ENCODE measurements at places on chromosomes 3 and 15.

DNA sequence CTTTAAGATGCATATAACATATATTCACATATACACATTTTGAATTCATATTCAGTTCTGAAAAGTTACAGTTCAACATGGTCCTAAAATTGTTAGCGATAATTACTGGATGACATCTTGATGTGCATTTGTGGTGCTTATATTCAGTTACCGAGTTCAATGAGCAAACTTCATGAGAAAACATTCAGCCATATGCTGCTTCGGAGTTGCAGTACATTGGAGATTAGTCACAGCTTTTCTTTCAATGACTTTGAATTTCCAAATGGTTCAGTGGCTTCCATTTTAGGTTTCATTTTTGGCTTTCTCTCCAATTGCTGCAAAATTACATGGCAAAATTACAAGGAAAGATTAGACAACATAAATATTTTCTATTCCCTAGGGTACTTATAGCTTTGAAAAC is 198.3 kb upstream of the CNTN3 start:
- DNase-seq, result no peak

DNA sequence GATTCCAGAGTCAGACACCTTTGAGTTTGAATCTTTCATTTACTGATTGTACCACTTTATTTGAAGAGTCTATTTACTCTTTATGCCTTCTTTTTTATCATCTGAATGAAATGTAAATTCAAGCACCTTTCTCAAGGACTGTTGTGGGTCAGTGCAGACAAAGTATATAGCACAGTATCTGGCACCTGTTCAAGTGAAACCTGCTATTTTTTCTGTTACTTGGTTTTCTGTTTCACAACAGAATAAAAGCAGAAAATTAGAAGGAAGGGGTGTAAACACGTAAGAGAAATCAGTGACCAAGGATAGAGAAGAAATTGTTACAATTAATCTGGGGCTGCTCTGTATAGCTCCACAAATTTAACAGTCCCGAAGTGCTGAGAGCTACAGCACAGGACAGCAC is 357.4 kb downstream of the RSL24D1 start:
- DNase-seq, result no peak

DNA sequence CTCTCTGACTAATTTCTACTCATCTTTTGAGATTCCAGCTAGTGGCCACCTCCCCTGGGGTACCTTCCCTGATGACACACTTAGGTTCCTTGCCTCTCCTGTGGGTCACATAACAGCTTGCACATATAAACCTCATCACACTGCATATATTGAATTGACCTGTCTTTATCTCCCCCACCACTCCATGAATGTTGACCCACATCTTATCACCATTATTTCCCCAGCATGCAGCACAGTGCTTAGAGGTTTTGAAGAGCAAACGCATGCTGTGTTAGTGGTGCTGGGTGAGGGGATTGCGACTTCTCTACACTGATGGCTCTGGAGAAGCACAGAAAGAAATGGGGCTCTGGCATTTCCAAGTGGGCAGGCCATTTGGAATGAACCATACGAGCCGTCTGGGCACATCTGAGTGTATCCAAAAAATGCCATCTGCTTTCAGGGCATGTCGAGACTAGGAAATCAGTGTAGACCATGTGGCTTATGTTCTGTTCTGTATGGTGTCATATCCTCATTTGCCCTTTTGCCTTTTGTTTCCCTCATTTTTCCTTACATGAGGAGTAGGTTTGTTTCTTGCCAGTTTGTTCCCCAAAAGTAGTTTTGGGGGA is 333.2 kb upstream of the TRIM42 start:
- no peak for DNase-seq

DNA sequence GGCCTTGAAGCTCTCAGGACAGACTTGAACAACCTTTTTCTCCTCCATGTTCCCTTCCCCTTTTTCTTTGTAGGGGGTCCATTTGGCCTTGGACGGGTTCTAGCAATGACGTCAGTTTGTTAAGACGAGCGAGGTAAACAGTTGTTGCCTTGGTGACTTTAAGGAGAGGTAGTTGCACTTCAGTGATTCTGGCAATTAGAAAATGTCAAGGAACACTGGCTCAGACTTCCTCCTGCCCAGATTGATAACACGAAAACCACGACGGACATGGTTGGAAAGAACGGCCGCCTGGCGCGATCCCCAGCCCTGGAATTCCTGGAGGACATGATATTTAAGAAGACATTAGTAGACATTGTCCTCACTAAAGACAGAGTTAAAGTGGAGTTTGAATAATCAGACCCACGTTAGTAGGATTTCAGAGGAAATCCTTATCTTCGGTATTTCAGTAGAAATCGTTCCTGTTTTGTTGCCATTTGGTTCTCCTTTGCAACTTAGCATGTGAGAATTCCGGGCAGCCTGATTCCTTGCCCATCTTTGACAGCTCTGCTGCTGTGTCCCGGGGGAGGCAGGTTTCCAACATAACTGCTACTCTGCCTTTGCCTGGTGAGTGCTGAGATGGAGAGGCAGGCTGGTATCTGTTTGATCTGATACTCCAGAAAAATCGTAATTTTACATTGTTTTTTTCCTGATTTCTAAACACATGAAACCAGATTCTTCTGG is 87.3 kb downstream of the ST6GAL1 start:
- no peak for DNase-seq

DNA sequence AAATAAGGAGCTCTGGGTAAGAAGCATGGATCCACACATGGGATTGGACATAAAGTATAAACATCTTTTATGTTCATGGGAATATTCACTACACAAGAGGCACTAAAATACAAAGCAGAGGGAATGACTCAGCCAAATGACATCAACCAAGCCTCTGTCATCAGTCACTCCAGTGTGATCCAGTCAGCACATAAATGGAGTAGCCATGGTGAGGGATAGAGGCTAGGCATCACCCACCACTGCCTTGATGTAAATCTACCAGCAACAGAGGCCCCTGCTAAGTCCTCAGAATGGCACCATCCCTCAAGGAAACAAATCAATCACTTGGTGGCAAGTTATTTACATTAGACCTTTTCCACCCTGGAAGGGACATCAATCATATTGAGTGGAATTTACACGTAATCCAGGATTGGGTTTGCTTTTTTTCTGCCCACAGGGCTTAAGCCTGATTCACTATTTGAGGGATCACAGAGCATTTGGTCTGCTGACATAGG is 27.2 kb downstream of the VEPH1 start:
- DNase-seq, result no peak

GRCh38 chr15:33874156-33874555 is 94.1 kb upstream of the CHRM5 start:
- DNase-seq, result no peak

- DNase-seq, result no peak
Observed at GRCh38 chr3:12722226-12722625, 36.8 kb downstream of the TMEM40 start.

DNA sequence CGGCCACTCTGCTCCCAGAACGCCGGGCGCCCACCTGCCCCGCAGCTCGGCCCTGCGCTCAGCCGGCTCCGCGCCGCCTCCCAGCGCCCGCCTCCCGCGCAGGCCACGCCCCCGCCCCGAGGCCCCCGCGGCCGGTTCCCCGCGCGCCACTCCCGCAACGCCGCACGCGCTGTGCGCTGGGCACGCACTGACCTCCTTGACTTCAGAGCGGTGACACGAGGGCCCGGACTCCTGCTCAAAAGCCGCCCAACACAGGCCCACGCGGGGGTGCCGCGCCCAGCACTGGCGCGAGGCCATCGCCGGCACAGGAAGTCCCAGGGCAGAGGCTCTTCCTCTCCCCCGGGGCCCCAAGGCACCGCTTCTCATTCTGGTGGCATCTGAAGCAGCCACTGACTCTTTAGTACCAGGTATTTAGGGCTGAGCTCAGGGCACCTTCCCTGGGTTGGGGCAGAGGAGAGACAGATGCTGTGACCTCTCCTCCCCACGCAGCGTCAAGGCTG is 12.4 kb downstream of the TNK2 start:
- DNase-seq, result peak; percentile 53

DNA sequence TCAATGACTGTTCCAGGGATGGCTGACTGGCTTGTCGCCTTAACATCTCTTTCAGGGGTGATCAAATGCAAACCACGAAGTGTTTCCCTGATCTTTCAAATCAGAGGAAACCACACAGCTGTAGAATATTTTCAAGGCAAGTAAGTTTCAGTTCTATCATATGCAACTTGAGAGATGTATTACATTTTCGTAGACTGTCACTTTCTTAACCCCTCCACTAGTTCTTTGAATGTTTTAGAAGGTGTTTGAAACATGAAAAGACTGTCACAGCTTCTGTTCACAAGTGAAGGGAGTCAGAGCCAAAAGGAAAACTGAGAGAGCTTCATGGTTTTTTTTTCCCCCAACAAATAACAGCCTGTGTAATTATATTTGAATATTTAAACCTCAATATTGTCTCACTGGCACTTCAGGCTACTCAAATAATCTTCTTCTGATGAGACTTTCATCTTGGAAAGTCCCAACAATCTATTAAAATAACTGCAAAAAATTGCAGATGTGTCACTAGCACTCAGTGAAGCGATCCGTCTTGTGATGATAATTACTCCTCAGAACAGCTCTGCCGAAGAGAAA is 25.9 kb upstream of the CAPN7 start:
- no peak for DNase-seq

DNA sequence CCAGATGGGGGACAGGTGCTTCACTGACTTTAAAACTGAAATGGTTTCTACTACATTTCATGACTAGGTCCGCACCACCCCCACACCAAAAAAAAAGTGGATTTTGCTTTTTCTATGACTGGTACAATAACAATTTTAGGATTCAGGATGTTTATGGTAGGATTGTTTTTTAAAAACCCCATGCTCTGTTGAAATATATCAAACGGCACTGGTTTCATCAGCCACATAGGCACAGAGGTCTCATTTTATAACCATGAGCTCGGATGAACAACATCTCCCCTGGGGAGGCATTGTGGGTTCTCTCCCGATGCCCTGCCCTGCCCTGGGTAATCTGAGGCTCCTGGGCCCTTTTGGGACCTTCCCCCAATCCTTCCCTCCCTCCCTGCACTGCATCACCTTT is 202.7 kb upstream of the KBTBD8 start:
- DNase-seq, result no peak

DNA sequence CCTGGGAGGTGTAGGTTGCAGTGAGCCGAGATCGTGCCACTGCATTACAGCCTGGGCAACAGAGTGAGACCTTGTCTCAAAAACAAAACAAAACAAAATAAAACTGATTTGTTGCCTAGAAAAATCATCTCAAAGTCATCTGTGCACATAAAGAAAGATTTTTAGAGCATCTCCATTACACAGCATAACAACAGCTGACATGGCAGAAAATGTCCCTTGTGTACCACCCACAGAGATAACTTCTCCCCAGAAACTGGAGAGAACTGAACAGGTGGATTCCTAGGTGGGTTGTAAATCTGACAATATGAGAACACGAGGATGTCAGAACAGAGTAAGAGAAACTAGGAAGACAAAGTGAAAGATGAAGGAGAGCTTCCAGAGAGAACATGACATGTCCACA is 207.5 kb downstream of the SLC9A9 start:
- DNase-seq, result no peak

GRCh38 chr15:59867086-59867855 is 136.8 kb upstream of the FOXB1 start:
- no peak for DNase-seq

DNA sequence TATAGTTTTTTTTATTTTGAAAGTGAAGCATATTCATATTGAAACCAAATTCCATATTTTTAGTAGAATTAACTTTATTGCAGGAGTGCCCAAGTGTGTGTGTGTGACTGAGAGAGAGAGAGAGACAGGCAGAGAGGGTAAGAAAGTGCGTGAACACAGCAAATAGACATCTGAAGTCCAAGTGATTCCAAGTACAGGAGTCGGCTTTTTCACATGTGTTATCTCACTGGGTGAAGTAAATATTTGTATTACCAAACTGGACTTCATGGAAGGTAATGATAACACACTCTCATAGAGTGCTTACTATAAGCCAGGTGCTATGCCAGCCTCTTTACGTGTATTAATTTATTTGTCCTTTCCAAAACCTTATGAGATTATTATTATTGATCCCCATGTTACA is 12.0 kb downstream of the PARP14 start:
- DNase-seq, result no peak

DNA sequence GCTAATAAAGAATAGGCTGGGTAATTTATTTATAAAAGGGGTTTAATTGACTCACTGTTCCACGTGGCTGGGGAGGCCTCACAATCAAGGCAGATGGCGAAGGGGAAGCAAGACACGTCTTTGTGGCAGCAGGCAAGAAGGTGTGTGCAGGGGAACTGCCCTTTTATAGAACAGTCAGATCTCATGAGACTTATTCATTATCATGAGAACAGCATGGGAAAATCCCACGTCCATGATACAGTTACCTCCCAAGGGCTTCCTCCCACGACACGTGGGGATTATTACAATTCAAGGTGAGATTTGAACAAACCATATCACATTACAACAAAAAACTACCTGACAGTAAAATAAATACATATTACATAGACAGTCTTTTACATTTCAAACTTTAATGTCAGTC is 414.9 kb downstream of the NAALADL2 start:
- DNase-seq, result no peak

- DNase-seq, result no peak
Observed at GRCh38 chr3:107345822-107346405, 31.3 kb upstream of the CCDC54 start.

DNA sequence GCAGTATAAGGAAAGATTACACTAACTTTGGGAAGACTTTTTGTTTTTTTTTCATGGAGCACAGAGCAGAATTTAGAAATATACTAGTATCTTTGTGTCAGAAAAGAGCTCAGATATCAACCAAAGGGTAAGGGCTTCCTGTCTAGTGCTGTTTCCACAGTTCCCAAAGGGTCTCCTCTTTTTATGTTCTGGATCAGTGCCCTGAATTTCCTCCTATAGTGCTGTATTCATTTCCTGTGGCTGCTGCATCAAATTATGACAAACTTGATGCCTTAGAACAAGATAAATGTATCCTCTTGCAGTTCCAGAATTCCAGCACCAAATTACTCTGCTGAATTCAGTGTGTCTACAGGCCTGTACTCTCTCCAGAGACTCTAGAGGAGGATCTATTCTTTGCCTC is 219.8 kb upstream of the THRB start:
- no peak for DNase-seq

- peak; percentile 9 for DNase-seq
Observed at GRCh38 chr3:194395212-194395611, 3.9 kb downstream of the GP5 start.

DNA sequence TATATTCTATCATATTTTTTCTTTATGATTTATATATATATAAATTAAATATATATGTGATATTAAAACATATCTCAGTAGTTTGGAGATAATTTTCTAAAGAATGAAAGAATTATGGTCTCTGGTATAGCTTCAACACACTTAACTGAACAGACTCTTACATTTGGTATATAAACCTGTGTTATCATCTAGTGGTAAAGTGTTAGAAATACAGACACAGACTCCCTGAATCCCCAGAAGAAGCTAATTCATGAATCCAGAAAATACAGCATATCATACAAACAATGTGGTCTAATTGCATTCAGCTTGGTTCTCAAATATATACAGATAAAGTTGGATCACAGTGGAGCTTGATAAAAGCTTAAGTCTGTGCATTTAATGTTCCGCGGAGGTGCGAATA is 1100.4 kb downstream of the ROBO2 start:
- DNase-seq, result no peak

GRCh38 chr3:85586018-85586417 is 627.2 kb downstream of the CADM2 start:
- no peak for DNase-seq

GRCh38 chr15:45497261-45497660 is 25.3 kb downstream of the SLC30A4 start:
- no peak for DNase-seq

GRCh38 chr15:66720206-66721010 is 18.4 kb downstream of the SMAD6 start:
- DNase-seq, result no peak

- no peak for DNase-seq
Observed at GRCh38 chr3:184255291-184256039, 5.9 kb downstream of the CAMK2N2 start.

Measured in hypothalamus (tissue), 51 donors.